Left kidney (tissue), 8 donors: ENCODE measurements at places on chromosomes 2 and 18. TPM values are rescaled to one million over a fixed set of nuclear protein-coding genes. Genes with fewer than 3 reads are reported as not detected.

Gene KIF3C
- 16.8 TPM for polyA plus RNA-seq

DNA sequence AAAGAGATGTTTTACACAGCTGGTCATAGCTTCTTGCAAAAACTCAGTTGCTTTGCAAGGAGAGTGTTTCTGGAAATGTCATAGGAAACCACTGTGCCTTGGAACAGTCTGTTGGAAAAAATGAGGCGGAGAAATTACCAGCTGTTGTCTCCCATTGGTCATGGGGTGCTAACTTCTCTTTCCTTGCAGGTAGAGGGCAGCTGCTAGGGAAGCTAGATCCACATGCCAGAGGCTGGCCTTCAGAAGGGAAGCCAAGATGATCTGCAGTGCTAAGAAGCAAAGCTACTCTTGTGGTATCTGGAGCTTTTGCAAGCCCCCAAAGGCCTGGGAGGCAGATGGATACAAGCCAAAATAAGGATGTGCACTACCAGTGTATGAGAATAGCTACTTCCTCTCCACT, 34.8 kb upstream of the LAMA1 start:
- DNase-seq: no peak

Gene KCNJ13
- polyA plus RNA-seq: 3.3 TPM

Gene UPP2
- polyA plus RNA-seq: 11.2 TPM

Gene SNORC
- polyA plus RNA-seq: 1.6 TPM

Gene CD207
- polyA plus RNA-seq: not detected

DNA sequence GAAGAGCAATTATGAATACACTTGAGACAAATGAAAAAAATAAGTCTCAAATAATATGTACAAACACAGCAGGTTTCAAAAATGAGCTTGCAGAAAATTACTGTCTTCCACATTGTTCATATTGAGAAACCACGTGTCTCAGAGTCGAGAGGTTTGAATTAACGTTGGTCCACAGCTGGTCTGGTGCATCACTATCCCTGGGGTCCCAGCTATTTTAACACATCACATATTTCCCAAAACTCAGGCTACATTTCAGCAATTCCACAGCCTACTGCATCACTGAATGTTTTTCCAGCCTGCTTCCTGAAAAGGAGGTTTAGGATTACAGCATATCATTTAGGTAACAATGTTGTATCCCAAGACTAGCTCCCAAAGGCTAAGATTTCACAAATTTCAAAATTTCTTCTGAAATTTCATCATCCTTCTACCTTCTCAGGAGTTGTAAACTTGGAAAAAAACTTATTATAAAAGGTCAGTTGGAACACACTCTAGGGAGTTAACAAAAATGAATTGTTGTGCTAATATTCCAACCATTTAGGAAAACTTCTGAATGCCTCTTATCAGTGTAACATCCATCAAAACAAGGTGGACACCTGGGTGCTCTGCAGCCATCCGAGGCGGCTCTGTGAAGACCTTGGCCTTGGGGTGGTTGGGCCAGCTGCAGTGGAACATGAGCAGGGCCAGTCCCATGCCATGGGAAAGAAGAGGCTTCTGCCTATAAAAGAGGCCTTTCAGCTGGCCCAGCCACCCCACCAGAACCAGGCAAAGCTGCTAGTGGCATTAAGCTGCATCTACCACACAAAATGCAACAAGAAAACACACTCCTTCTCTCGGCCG, 198.1 kb upstream of the RBBP8 start:
- no peak for DNase-seq

Gene XDH
- polyA plus RNA-seq: 0.50 TPM

GRCh38 chr18:12031846-12032245, 50.5 kb downstream of the IMPA2 start:
- no peak for DNase-seq
